Heart right ventricle (tissue), 16 donors: ENCODE measurements at places on chromosomes 6 and 20. TPM values are rescaled to one million over a fixed set of nuclear protein-coding genes. Genes with fewer than 3 reads are reported as not detected.
A peak's percentile ranks its signal among the peaks of the same experiment; 100 is the strongest.

The OR12D3 gene
- total RNA-seq, result not detected

GRCh38 chr20:2116170-2116940 lies 14.7 kb downstream of the STK35 start:
- H3K4me3 ChIP-seq, result no peak overlapping the region
- peaks cover 88% of the 10 kb centered on the region for H3K4me1 ChIP-seq
- H3K27me3 ChIP-seq, result no peaks in the 10 kb centered on the region
- no peak overlapping the region for H3K27ac ChIP-seq
- H3K36me3 ChIP-seq, result peaks cover 28% of the 10 kb centered on the region

DNA sequence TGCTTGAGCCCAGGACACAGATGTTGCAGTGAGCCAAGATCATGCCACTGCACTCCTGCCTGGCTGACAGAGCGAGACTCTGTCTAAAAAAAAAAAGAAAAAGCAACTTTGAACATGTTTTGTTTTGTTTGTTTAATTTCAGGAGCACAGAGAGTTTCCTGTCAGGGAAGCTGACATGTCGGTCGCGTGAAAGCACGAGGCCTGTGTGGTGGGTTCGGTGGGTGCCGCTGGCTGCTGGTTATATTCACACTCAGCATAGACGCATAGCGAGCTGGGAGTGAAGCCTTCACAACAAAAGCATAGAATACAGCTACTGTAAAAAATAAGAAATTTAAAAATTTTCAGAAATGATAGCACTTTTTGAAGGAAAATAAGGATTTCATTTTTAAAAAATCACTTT lies 14.5 kb downstream of the MTG2 start:
- no peaks in the 10 kb centered on the region for H3K27me3 ChIP-seq
- peak; percentile 1 for DNase-seq
- no peak overlapping the region for H3K27ac ChIP-seq
- peaks cover 4% of the 10 kb centered on the region for H3K4me1 ChIP-seq
- no peak overlapping the region for H3K4me3 ChIP-seq

DNA sequence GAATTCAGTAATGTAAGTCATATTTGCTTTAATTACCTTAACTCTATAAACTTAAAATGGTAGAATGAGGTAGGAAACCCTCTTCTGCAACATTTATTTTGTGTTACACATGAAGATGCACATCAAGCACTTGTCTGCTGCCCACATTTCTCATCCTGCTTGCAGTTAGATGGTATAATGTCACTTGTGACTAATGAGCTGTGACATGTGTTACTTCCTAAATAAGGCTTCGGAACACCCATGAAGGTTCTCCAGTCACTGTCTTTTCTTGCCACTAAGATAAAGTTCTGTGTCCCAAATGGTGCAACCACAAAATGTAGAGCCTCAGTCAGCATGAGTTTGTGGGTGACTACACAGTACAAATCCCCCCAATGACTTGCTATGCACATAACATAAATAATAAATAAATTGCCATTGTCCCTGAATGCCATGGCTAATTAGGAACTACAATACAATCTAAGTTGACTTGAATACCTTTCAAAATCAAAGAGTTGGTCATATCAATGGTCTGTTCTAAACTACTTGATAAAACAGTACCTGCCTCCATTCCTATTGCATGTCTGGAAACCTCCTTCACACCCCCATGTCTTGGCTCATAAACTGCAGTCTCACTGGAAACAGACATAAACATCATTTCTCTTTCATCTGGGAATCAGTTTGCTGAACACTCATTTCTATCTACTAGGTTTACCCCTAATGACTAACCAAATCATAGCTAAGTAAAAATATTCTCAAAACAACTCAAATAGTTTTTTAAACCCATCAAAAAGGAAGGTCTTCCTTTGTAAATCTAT lies 157.2 kb downstream of the PTPRK start:
- DNase-seq, result no peak
- H3K27ac ChIP-seq, result no peak overlapping the region
- H3K36me3 ChIP-seq, result no peaks in the 10 kb centered on the region
- H3K27me3 ChIP-seq, result no peaks in the 10 kb centered on the region
- peaks cover 4% of the 10 kb centered on the region for H3K4me1 ChIP-seq
- no peak overlapping the region for H3K4me3 ChIP-seq

- H3K27me3 ChIP-seq, result no peaks in the 10 kb centered on the region
- no peak for DNase-seq
- H3K4me1 ChIP-seq, result no peaks in the 10 kb centered on the region
These were observed 360.7 kb downstream of the NKAIN2 start for GRCh38 chr6:124164343-124164742.

GRCh38 chr20:1332749-1333300 lies 3.9 kb upstream of the SDCBP2 start:
- peaks cover 7% of the 10 kb centered on the region for H3K36me3 ChIP-seq
- no peak overlapping the region for H3K4me3 ChIP-seq
- peaks cover 48% of the 10 kb centered on the region for H3K4me1 ChIP-seq
- H3K27me3 ChIP-seq, result no peaks in the 10 kb centered on the region
- peak overlapping the region; percentile 98 for H3K27ac ChIP-seq

DNA sequence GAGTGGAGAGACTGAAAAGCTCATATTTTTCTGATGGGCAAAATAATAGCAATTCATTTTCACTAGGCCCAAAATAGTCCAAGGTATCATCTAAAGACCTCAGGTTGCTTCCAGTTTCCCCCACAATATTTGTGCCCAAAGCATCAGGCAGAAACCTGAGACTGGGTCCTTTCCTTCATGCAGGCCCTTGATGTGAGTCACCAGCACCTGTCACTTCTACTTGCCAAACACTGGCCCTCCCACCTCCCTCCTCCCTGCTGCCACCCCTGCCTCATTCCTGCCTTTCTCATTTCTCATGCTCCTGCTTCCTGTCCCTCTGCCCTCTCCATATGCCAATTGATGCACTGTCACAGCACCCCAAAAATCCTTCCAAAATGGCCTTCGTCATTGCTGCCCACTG lies 230.4 kb upstream of the CST7 start:
- no peaks in the 10 kb centered on the region for H3K27me3 ChIP-seq
- H3K36me3 ChIP-seq, result no peaks in the 10 kb centered on the region
- DNase-seq, result no peak
- no peaks in the 10 kb centered on the region for H3K4me1 ChIP-seq

DNA sequence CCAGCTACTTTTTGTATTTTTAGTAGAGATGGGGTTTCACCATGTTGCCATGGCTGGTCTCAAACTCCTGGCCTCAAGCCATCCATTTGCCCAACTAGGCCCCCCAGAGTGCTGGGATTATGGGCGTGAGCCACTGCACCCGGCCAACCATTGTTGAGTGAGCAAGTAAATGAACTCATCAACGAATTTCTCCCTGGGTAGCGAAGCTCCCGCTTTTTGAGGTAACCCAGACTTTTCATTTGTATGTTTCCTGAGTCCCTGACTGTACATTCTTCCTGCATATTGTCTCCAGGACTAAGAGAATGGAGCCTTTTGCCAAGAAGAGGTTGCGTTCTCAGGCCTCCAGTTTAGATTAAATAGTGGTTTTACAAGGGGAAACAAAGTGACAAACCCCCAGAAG lies 36.4 kb downstream of the RIPOR3 start:
- no peak for DNase-seq
- peaks cover 53% of the 10 kb centered on the region for H3K4me1 ChIP-seq
- no peaks in the 10 kb centered on the region for H3K36me3 ChIP-seq
